CD8-positive, alpha-beta memory T cell (primary cell): ENCODE measurements at places on chromosomes 1 and 21. TPM values are rescaled to one million over a fixed set of nuclear protein-coding genes. Genes with fewer than 3 reads are reported as not detected.
A peak's percentile ranks its signal among the peaks of the same experiment; 100 is the strongest.

- no peak for DNase-seq
- no peak overlapping the region for H3K27ac ChIP-seq
- H3K27me3 ChIP-seq, result no peaks in the 10 kb centered on the region
- no peaks in the 10 kb centered on the region for H3K36me3 ChIP-seq
- H3K4me1 ChIP-seq, result no peaks in the 10 kb centered on the region
Measured at GRCh38 chr21:30233228-30234020, 17.5 kb upstream of the CLDN8 start.

- no peak overlapping the region for H3K4me3 ChIP-seq
- DNase-seq, result no peak
- H3K27me3 ChIP-seq, result no peaks in the 10 kb centered on the region
- H3K4me1 ChIP-seq, result peaks cover 41% of the 10 kb centered on the region
Measured at GRCh38 chr1:41662765-41663437, 178.4 kb upstream of the EDN2 start.

ADAM30 gene
- not detected for total RNA-seq

DNA sequence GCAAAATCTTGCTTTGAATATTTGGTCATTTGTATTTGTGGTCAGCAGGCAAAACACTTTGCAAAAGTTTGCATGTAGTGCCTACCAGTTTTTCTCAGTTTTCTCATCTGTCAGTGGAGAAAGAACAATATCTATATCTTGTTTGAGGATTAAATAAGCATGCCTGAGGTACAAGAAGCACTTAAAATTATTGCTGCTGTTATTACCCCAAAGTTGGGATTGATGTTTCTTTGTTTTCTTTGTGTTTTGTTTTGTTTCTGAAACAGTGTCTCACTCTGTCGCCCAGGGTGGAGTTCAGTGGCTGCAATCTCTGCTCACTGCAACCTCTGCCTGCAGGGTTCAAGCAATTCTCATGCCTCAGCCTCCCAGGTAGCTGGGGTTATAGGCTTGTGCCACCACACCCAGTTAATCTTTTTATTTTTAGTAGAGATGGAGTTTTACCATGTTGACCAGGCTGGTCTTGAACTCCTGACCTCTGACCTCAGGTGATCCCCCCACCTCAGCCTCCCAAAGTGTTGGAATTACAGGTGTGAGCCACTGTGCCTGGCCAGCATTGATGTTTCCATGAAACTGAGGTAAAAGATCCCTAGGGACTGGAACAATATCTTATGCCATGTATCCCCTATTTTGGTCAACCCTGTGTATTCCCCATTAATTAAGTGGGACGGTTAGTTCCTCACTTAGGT lies 15.9 kb downstream of the RAP1A start:
- DNase-seq, result no peak
- peaks cover 73% of the 10 kb centered on the region for H3K4me1 ChIP-seq
- no peak overlapping the region for H3K27ac ChIP-seq

GRCh38 chr1:15345705-15346345 lies 63.9 kb upstream of the EFHD2 start:
- DNase-seq, result no peak
- H3K4me1 ChIP-seq, result peaks cover 45% of the 10 kb centered on the region
- no peak overlapping the region for H3K4me3 ChIP-seq
- no peaks in the 10 kb centered on the region for H3K27me3 ChIP-seq
- H3K36me3 ChIP-seq, result no peaks in the 10 kb centered on the region
- peak overlapping the region; percentile 64 for H3K27ac ChIP-seq

GRCh38 chr1:32724678-32725614 lies 22.4 kb upstream of the SYNC start:
- peak overlapping the region; percentile 57 for H3K27ac ChIP-seq
- peaks cover 11% of the 10 kb centered on the region for H3K4me1 ChIP-seq

SRSF10 gene
- total RNA-seq, result 199 TPM

GRCh38 chr1:11615090-11615489 lies 39.1 kb downstream of the FBXO2 start:
- H3K4me3 ChIP-seq, result no peak overlapping the region
- no peaks in the 10 kb centered on the region for H3K27me3 ChIP-seq
- no peaks in the 10 kb centered on the region for H3K36me3 ChIP-seq
- no peaks in the 10 kb centered on the region for H3K4me1 ChIP-seq
- DNase-seq, result no peak

- H3K36me3 ChIP-seq, result no peaks in the 10 kb centered on the region
- no peak overlapping the region for H3K4me3 ChIP-seq
- H3K4me1 ChIP-seq, result peaks cover 17% of the 10 kb centered on the region
- H3K27me3 ChIP-seq, result no peaks in the 10 kb centered on the region
Measured at GRCh38 chr21:41973427-41973831, 19.6 kb upstream of the C2CD2 start.

GRCh38 chr1:43861988-43862735 lies 71.4 kb upstream of the ARTN start:
- no peak overlapping the region for H3K4me3 ChIP-seq
- no peak for DNase-seq
- H3K4me1 ChIP-seq, result no peaks in the 10 kb centered on the region
- H3K27me3 ChIP-seq, result no peaks in the 10 kb centered on the region
